AG04450 (cell line): ENCODE measurements at places on chromosomes 6 and 20. TPM values are rescaled to one million over a fixed set of nuclear protein-coding genes. Genes with fewer than 3 reads are reported as not detected.

VWA7 gene
- 0.10 and 0.32 TPM in 2 replicates for polyA plus RNA-seq

C6orf136 gene
- 5.1 and 5.5 TPM in 2 replicates for polyA plus RNA-seq

PRSS35 gene
- polyA plus RNA-seq = 5.6 and 7.3 TPM in 2 replicates

BRPF3 gene
- 13.9 and 15.5 TPM in 2 replicates for polyA plus RNA-seq

GPR6 gene
- polyA plus RNA-seq = not detected in 2 replicates

MEI4 gene
- not detected in 2 replicates for polyA plus RNA-seq

SLC22A23 gene
- 0.12 TPM in 1 of 2 replicates, not detected in the other for polyA plus RNA-seq

TBX18 gene
- 0.42 and 0.69 TPM in 2 replicates for polyA plus RNA-seq

CTAGE9 gene
- polyA plus RNA-seq = not detected in 2 replicates

TAGAP gene
- not detected in 2 replicates for polyA plus RNA-seq

MAPK13 gene
- 3.8 and 4.0 TPM in 2 replicates for polyA plus RNA-seq

TXLNB gene
- 0.88 and 1.3 TPM in 2 replicates for polyA plus RNA-seq

EPHA7 gene
- polyA plus RNA-seq = not detected in 2 replicates

PPIL6 gene
- 0.71 and 0.83 TPM in 2 replicates for polyA plus RNA-seq

CENPW gene
- polyA plus RNA-seq = 6.7 and 10.6 TPM in 2 replicates

KHDC3L gene
- not detected in 2 replicates for polyA plus RNA-seq

IDH3B gene
- polyA plus RNA-seq = 113 and 116 TPM in 2 replicates

SMLR1 gene
- not detected in 2 replicates for polyA plus RNA-seq

CRISP3 gene
- not detected in 2 replicates for polyA plus RNA-seq

OVOL2 gene
- not detected in 2 replicates for polyA plus RNA-seq

KCNB1 gene
- 0.04 and 0.06 TPM in 2 replicates for polyA plus RNA-seq

DUSP15 gene
- not detected in 2 replicates for polyA plus RNA-seq

CCR6 gene
- not detected in 2 replicates for polyA plus RNA-seq

C20orf141 gene
- polyA plus RNA-seq = not detected in 2 replicates

PHACTR2 gene
- 26.8 and 38.0 TPM in 2 replicates for polyA plus RNA-seq

CEBPB gene
- 19.1 and 23.6 TPM in 2 replicates for polyA plus RNA-seq

CFAP61 gene
- not detected in 2 replicates for polyA plus RNA-seq

DNAH8 gene
- polyA plus RNA-seq = not detected in 2 replicates

EYS gene
- 0.14 TPM in 1 of 2 replicates, not detected in the other for polyA plus RNA-seq

MLIP gene
- polyA plus RNA-seq = not detected in 2 replicates

CST8 gene
- polyA plus RNA-seq = not detected in 2 replicates

SULF2 gene
- 0.73 and 1.5 TPM in 2 replicates for polyA plus RNA-seq

BAK1 gene
- 13.0 and 16.3 TPM in 2 replicates for polyA plus RNA-seq

CST1 gene
- polyA plus RNA-seq = not detected in 2 replicates

PTCHD4 gene
- polyA plus RNA-seq = 2.3 and 2.9 TPM in 2 replicates

MC3R gene
- polyA plus RNA-seq = not detected in 2 replicates

PRICKLE4 gene
- 0.12 TPM in 1 of 2 replicates, not detected in the other for polyA plus RNA-seq

DCBLD1 gene
- 14.9 and 19.0 TPM in 2 replicates for polyA plus RNA-seq

TNFAIP3 gene
- polyA plus RNA-seq = 16.7 and 19.5 TPM in 2 replicates

HSPA12B gene
- 0.05 and 0.09 TPM in 2 replicates for polyA plus RNA-seq

CDKAL1 gene
- 6.8 and 9.2 TPM in 2 replicates for polyA plus RNA-seq

BPI gene
- polyA plus RNA-seq = 0.04 and 0.12 TPM in 2 replicates

TFAP2C gene
- polyA plus RNA-seq = 0.07 TPM in 1 of 2 replicates, not detected in the other

RALGAPA2 gene
- 2.2 and 2.4 TPM in 2 replicates for polyA plus RNA-seq

C6orf132 gene
- polyA plus RNA-seq = 0.68 and 1.1 TPM in 2 replicates

TRIM10 gene
- not detected in 2 replicates for polyA plus RNA-seq

POU5F1 gene
- polyA plus RNA-seq = not detected in 2 replicates
